ENCODE measurements at places on chromosomes 16 and 17.

GRCh38 chr17:60352071-60352470, 39.9 kb downstream of the USP32 start:
- DNase-seq: no peak

DNA sequence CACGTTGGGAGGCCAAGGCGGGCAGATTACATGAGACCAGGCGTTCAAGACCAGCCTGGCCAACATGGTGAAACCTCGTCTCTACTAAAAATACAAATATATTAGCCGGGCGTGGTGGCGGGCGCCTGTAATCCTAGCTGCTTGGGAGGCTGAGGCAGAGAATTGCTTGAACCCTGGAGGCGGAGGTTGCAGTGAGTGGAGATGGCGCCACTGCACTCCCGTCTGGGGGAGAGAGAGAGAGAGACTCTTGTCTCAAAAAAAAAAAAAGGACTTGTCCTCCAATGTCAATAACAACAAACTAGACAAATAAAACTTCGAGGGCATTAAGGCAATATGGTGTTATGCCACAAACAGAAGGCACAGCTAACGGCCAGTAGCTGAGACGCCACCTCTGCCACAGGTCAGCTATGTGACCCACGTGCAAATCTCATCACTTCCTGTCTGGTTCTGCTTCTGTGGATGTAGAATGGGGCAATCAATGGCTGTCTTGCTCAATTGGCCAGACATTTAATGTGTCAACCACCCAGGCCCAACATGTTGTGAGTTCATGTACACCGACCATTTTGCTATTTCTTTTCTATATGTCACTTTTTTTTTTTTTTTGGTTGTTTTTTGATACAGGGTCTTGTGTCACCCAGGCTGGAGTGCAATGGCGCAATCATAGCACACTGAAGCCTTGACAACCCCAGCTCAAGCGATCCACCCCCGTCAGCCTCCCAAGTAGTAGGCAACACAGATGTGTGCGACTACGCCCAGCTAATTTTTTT, 834 bp upstream of the TXNDC11 start:
- no peak for DNase-seq

DNA sequence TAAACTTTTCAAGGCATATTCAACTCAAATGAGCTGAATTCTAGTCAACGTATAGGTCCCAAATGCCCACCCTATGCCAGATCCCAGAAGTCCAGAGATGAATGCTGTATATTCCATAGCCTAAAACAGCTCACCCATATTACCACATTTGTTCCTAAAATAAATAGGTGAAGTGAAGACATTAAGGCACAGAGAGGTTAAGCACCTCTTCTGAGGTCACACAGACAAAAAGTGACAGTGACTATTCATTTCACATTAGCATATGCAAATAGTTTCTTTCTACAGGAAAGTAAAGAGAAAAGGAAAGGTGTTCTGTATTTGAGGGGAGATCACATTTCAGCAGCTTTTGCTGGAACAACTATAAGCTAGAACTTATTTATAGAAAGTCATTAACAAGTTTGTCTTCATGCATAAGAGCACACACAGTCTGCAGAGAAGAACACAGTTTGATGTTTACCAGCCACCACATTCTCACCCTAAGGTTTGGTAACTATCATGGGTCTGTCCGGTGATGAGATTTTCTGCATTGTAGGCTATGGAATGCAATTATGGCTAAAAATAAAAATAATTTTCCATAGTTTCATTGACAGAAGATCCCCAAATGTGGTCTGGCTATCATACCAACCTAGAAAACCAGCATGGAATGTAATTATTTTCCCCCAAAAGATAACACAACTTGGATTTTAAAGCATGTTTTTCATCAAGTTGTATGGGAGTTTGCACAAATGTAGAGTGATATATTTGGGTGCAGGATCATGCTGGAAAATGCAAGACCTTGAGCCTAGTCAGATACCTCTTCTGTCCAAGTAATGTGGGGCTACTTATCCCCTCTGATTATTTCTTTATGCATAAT, 402.1 kb downstream of the UTP18 start:
- DNase-seq: no peak

DNA sequence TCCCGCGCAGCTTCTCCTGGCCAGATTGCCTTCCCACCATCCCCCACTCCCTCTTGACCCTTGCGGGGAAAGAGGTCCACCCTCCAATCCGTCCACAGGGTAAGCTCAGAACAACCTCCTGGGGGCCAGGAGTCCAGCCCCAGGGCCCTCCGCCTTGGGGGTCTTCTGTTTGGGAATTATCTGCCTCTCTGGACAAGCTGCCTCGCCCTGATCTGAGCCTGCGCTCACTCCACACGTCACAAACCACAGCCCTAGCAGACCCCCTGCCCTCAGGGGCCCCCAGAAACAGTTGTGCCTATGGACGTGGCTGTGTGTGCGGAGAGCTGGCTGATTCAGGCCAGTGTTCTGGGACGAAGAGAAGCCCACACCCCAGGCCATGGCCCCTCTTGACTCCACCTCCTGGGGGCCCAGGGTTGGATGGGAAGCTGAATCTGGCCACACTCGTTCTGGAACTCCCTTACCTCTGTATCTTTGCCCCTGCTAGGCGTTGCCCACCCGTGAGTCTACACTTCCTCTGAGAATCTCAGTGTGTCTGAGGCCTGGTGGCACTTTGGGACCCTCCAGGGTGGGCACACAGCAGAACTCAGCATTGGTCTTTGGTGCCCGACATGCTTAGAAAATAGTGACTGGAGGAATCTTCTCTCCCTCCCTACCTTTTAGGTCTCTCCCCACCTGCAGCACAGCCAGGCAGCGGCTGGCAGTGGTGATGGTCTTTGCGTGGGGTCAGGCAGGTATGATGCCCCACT, 119.9 kb upstream of the SMURF2 start:
- no peak for DNase-seq

GRCh38 chr16:56409195-56409594, 16.1 kb downstream of the AMFR start:
- no peak for DNase-seq

- no peak for DNase-seq
Observed at GRCh38 chr17:35560703-35561102, at the start of gene SLFN14. Gene SLFN14, minus strand, starts transcription at chr17:35560819. Its CDS starts 2,757 bp downstream, at chr17:35558062.

DNA sequence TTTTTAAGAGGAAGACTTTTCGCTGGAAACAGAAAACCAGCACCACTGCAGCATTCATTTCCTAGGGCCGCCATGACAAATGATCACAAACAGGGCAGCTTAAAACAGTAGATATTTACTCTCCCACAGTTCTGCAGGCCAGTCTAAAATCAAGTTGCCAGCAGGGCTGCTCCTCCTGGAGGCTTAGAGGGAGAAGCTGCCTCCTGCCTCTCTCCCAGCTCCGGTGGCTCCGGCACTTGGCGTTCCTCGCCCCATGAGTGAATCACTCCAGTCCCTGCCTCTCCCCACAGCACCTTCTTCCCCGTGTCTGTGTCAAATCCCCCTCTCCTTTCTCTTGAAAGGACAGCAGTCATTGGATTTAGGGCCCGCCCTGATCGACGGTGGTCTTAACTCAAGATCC, 72.1 kb downstream of the SOCS1 start:
- no peak for DNase-seq

DNA sequence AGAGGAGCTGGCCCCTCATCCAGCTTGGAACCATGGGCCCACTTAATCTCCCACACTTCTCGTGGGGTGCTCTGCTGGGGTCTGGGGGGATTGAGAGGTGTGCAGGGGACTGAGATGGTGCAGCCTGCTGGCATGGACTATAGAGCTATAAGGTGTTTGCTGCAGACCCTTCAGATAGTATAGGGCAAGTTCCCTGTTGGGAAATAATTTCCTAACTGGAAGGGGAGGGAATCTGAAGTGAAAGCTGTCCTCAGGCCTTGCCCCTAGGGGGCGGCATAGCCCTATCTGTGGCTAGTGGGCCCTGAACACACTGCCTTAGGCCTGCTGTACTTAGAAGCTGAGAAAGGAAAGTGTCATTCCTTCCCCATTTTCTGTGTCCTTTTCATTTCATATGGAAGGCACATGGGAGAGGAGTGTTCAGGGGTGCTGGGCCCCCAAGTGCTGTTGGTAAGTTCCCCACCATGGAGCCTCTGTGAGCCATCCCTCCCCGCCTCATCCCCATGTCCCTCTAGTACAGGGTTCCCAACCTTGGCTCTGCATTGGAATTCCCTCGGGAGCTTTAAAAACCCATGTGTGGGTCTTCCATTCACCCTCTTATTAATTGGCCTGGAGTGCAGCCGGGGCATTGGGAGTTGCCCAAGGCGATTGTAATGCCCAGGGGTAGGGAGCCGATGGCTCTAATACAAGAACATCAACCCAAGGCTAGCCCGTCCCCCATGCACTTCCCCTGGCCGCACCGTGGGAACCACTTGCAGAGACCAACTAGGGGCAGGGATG, 19.7 kb downstream of the GOSR2 start:
- DNase-seq: no peak

- DNase-seq: no peak
Observed at GRCh38 chr16:483341-484075, 44.0 kb upstream of the CAPN15 start.
